ENCODE measurements at places on chromosomes 13 and 19.

GRCh38 chr19:50368649-50369570 lies 3.5 kb upstream of the NAPSA start:
- DNase-seq, result no peak

DNA sequence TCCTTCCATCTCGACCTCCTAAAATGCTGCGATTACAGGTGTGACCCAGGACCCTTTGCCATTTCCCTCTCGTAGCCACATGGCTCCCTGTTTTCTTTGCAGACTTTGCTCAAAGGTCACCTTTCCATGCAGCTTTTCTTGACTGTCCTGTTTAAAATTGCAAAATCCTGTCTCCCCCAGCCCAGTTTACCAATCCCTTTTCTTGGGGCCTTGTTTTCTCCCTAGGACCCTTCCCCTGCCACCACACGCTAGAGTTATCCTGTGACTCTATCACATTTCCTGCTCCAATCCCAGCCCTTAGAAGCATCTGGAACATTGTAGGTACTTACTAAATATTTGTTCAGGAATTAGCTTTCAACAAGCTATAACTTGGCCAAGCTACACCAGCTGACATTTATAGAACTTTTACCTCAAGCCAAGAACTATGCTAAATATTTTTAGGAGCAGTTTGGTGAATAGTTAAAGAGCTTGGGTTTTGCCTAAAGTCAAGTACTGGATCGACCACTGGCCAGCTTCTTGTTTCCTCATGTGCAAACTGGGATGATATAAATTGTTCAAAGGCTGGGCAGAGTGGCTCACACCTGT lies 9.1 kb upstream of the SERTAD3 start:
- no peak for DNase-seq

DNA sequence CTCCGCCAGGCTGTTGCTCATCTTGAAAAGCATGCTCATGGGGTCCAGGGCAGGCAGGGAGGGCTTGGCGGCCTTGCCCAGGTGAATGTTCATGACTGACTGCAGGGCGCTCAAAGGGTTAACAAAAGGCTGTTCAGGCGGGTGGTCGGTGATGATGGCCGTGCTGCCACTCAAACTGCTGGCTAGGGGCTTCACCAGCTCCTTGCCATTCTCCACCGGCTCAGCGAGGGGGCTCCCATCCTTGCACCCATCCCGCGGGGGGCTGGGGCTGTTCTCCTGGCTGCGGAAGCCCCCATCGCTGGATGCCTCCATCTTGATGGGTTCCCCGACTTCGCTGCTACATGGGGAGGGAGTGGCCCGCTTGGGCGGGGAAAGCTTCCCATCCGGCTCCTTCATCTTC lies 71.7 kb downstream of the TSHZ3 start:
- no peak for DNase-seq

GRCh38 chr19:7862413-7862951 lies 11.7 kb downstream of the PRR36 start:
- DNase-seq, result no peak

DNA sequence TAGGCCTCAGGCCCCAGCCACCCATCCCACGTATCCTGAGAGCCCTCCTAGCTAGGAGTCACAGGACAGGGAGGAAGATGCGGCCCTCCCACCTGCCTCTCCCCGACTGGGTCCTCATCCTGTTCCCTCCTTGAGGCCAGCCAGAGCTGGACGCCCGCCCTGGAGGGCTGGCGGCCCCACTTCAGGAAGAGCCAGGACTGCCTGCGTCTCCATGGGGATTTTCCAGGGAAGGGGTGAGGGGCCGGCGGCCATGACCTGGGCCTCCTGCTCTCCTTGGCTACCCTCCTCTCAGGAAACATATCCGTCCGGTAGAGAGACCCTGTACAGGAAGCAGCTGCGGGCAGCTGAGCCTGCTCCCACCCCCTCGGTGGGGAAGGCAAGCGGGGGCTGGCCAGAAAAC lies 11.3 kb upstream of the PRKD2 start:
- no peak for DNase-seq

DNA sequence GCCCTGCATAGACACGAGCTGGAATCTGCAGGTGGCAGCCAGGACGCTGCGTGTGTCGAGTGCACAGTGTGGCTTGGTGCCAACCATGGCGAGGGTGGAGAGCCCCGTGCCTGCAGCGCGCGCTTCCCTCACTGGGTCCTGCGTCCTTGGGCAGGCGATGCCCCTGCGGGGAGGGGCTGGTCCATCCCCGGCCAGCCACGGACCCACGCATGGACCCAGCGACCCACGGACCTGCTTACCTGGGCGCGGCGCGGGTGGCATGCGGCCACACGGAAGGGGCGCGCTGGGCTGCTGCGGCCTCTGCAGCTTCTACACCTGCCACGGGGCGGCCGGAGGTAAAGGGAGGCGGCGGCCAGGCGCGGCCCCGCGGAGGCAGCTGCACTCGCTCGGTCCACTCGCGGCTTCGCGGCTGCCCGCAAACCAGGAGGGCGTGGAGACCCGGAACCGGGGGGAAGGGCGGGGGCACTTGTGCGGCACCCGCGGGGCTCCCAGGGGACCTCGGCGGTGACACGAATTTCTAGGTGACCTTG lies 569 bp upstream of the MCF2L start:
- DNase-seq, result no peak

DNA sequence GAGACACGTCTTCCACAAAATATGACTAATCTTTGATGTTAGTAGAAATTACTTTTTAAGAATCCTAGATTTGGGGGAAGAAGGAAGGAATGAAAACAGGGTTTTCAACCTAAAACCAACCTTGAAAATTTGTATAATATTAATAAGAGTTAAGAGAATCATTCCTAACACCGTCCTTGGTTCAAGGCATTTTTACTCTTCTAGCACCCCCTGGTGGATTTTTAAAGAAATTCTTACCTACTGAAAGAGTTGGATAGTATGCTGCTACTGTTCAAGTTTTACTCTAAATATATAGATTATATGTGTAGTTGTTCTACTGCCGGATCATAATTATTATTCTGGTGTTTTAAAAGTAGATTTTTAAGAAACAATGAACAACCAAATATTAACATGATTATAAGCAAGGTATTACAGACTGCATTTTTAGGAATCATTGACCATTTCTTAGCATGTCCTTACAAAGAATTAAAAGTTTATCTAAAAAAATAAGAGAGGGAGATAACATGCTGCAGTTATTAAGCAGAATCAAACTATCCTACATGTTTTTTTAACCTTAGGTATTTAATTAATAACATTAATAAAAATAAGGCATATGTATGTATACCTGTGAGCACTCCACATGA lies 7.4 kb upstream of the SLITRK6 start:
- DNase-seq, result no peak

GRCh38 chr13:30966101-30966500 lies 33.6 kb downstream of the TEX26 start:
- DNase-seq, result no peak

- DNase-seq, result no peak
Measured at GRCh38 chr13:44169018-44169911, 204.4 kb upstream of the SERP2 start.

GRCh38 chr13:39468306-39468705 lies 134.7 kb downstream of the LHFPL6 start:
- DNase-seq, result no peak
